ENCODE measurements at places on chromosomes 6 and 20.

GRCh38 chr6:34645627-34646026, 50.9 kb downstream of the ILRUN start:
- no peak for DNase-seq

DNA sequence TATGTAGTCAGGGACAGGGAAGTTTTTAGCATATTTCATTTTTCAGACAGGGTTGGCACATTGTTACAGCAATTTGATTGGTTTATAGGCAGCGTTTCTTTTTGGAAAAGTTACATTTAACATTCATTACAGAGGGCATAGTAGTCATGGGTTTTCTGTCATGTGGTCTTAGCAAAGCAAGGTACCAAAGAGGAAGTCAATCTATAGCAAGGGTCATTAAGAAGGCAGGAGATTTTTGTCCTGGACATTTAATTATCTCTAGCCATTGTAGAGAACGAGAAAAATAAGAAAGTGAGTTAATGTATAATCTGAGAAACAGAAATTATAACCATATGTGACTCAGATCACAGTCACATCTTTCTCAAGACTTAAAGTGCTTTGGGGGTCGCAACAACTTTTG, 47.4 kb downstream of the TPD52L1 start:
- DNase-seq, result no peak

- DNase-seq, result no peak
Measured at GRCh38 chr6:155452576-155452975, 3.1 kb downstream of the NOX3 start.

DNA sequence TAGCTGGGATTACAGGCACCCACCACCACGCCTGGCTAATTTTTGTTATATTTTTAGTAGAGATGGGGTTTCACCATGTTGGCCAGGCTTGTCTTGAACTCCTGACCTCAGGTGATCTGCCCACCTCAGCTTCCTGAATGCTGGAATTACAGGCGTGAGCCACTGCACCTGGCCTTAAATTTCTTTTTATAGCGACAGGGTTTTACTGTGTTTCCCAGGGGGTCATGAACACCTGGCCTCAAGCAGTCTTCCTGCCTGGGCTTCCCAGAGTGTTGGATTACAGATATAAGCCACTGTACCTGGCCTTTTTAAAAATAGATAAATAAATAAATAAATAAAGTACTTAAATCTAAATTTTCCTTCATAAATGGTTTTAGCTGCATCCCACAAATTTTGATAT, 57.5 kb downstream of the LIN28B start:
- no peak for DNase-seq

GRCh38 chr20:20849161-20849560, 136.7 kb upstream of the RALGAPA2 start:
- DNase-seq, result no peak

- no peak for DNase-seq
Measured at GRCh38 chr20:20211274-20211987, 156.5 kb upstream of the INSM1 start.

DNA sequence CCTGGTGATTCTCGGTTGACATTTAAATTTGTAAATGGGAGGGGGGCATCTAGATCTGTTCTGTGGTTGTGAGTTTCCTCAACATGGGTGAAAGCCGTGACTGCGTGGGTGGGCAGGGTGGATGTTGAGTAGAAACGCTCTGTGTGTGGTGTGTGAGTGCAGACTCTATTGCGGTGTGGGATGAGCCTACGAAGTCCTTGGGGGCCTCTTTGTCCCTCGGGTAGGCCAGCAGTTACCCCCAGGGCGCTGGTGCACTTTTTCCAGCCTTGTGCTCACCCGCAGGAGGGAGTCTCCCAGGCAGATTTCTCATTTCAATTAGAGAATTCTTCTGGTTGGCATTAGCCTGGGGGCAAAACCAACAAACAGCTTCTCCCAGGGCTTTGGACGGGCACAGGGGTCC, 10.6 kb downstream of the TOX2 start:
- no peak for DNase-seq

DNA sequence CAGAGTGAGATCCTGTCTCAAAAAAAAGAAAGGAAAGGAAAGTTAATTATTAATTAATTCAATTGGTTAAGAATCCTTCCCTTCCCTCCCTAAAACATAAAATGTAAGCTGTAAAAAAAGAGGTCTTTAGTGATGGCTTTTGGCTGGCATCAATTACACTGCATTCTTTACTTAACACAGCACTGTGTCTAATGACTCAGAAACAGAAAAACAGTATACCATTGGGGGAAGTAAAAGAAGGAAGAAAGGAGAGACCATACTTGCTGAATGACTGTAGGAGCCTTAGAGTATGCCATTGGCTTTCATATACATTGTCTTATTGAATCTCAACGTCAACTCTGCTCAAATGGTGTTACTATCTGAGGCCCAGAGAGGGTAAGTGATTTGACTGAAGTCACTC, 18.3 kb upstream of the CITED2 start:
- no peak for DNase-seq

DNA sequence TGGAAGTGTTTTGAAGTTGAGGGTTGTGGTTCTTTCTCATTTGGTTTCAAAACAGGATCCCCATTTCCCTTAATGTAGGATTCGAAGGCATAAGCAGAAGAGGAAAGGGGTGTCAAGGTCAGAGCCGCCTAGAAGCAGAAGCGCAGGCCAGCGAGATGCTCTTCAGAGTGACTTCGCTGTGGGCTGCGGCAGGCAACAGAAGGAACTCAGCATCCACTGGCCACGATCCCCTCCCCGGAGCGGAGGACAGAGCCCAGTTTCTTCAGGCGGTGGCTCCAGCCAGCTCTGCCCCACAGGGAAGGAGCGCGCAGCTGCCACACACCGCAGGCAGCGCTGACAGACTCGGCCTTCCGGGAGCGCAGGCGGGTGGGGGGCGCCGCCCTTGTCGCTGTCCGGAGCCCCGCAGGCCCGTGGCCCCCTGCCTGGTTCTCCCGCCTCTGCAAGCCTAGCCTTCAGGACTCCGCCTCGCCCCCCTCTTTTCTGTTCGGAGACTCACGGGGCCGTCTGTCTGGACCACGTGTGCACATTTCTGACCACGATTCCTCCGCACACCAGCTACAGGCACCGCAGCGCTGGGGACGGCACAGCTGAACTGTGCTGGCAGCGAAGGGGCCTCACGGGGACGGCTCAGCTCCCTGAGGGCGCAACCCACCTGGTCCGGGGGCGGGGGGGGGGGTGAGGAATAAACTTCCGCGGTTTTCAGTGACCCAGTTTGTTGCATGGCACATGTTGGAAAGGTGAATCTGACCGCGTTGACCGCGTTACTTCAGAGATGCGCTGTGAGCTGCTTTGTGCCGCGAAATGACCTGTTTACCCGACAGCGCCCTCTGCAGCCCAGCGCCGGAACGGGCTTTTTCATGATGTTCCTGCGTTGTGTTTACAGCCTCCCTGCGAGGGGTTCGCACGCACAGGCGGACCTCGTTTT, 26.1 kb downstream of the TTLL2 start:
- DNase-seq, result no peak

Data from GF-D8 (cell line).